ENCODE measurements at places on chromosomes 16 and 17. TPM values are rescaled to one million over a fixed set of nuclear protein-coding genes. Genes with fewer than 3 reads are reported as not detected.

Gene BCL6B
- total RNA-seq, result 0.96 TPM

Gene SHISA9
- 24.0 TPM for total RNA-seq

Gene ABAT
- total RNA-seq, result 67.4 TPM

Gene GCGR
- not detected for total RNA-seq

Gene IGFALS
- total RNA-seq, result 0.82 TPM

Gene KLHL10
- total RNA-seq, result 6.5 TPM

Gene ABCA6
- total RNA-seq, result 3.2 TPM

DNA sequence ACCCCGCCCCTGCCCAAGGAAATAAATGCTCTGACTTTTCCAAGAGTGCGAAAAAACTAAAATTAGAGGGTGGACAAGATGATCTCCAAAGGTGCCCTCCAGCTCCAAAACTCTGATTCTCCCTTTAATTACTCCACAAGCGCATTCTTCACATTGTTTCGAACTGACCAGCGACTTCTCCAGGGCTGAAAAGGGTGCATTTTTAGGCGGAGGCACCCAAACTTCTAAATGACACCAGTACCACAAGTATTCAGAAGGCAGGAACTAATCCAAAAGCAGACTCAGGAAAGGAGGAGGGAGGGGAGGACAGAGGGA lies 750 bp downstream of the ZFHX3 start:
- DNase-seq, result no peak

- no peak for DNase-seq
Observed at GRCh38 chr17:80491478-80492342, 15.3 kb upstream of the NPTX1 start.

DNA sequence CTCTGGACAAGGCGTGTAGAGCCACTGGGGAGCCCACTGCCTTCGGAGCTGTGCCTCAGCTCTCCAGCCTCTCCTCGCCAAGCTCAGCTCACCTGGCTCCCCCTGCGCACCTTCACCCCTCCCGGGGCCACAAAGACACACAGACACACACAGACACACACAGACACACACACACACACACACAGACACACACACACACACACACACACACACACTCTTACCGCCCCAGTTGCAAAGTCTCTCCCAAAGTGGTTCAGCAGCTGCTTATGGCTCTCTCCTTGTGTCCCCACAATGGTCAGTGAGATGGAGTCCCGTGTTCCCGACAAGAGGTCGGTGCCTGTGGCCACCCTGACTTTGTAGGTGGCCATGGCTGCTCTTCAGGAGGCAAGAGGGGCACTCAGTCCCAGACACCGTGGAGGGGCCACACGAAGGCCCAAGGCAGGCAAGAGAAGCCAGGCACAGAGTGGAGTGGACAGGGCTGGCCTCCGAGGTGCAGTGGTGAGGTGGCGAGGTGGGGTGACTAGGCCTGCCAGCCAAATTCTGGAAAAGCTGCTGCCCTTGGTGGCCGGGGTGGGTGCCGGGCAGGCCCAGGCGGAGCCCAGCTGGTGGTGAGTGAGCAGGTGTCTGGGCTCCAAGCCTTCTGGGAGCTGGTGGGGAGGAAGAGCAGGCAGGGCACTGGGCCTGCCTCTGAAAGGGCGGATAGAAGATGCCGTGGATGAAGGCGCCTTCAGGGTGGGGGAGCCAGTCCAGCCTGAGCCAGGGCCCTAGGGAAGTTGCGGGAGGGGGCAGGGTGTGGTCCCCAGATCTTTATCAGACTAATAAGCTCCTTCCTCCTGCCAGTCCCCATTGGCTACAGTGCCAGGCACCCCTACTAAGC lies at the start of gene ALOX12B:
Gene ALOX12B, minus strand, starts transcription at position 642 of the 877 bp plus-strand sequence. Its CDS starts 274 bp downstream, at position 368.
- DNase-seq, result no peak

GRCh38 chr17:58387834-58388233 lies 29.5 kb downstream of the RNF43 start:
- DNase-seq, result no peak

DNA sequence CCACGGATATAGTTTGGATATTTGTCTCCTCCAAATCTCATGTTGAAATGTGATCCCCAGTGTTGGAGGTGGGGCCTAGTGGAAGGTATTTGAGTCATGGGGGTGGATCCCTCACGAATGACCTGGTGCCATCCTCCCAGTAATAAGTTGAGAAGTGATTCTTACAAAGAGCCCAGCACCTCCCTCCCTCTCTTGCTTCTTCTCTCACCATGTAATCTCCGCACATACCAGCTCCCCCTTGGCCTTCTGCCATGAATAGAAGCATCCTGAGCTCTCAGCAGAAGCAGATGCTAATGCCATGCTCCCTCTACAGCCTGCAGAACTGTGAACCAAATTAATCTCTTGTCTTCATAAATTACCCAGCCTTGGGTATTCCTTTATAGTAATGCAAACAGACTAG lies 41.9 kb upstream of the RBBP6 start:
- DNase-seq, result no peak

DNA sequence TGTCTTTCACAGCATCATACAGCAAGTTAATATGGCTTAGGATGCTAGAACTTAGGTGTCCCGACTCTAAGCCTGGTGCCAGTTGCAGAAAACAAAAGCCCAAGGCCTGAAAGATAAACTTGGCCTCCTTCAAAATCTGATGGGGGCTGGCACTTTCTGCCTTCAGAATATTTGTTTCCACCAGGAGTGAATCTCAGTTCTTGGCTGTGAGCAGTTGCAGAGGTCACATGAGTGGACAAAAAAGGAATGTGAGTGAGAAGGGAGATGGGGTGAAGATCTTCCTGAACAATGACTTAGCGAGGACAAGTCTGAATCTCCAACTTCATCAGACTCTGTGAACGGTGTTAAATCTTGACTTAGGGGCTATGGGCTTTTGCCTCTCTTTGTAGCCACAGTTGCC lies 46.6 kb downstream of the HOXB1 start:
- DNase-seq, result no peak

DNA sequence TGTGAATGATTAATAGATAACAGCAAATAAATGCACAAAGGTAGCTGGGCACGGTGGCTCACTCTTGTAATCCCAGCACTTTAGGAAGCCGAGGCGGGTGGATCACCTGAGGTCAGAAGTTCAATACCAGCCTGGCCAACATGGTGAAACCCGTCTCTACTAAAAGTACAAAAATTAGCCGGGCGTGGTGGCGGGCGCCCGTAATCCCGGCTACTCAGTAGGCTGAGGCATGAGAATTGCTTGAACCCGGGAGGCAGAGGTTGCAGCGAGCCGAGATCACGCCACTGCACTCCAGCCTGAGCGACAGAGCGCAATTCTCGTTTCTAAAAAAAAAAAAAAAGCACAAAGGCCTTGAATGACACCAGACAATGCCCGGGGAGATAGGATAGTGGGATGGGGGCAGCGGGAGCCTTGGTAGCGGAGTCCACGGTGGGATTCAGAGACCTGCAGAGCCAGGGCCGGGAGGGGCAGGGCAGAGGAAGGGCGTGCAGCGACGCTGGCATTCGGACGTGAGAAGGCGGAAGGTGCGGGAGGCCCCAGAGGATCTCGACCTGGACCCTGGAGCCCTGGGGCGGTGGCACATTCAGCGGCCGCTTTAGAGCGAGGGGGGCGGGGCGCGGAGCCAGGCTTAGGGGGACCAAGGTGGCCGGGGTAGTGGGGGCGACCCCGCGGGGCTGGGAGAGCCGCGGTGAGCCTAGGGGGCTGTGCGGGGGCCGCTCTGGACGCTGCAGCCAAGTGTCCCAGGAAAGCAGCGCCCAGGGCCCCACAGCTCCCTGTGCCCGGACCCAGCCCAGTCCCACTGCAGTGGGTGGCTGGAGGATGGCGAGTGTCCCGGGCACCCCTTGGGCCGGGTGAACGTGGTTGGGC lies 999 bp upstream of the FLYWCH2 start:
- DNase-seq, result peak; percentile 32

- DNase-seq, result no peak
Observed at GRCh38 chr17:74597069-74597790, 5.1 kb upstream of the CD300LD start.

GRCh38 chr17:16378636-16379282 lies 2.1 kb upstream of the UBB start:
- peak; percentile 30 for DNase-seq

DNA sequence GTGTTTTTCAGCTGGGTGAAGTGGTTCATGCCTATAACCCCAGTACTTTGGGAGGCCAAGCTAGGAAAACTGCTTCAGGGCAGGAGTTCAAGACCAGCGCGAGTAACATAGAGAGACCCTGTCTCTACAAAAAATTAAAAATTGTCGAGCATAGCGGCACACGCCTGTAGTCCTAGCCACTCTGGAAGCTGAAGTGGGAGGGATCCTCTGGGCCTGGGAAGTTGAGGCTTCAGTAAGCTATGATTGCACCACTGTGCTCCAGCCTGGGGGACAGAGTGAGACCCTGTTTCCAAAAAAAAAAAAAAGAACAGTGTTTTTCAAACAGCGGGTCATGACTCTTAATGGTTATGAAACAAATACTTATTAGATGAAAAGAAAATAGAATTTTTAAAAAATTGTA lies 2.3 kb upstream of the CYTH1 start:
- no peak for DNase-seq

DNA sequence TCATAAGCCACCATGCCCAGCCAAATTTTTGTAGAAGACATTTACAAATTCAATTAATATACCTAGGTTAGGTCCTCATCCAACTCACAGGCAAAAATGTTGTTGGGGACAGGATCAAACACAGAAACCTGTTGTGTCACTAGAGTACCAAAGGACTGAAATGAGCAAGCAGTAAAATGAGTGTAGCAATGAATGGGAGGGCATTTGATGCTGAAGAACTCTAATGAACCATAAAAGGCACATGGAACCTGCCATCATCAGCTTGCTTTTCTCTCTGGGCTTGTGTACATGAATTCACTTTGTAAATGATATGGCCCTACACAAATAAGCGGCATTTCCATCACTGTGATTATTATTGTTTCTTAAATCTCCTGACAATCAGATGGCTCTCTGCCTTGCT lies 17.8 kb downstream of the USP31 start:
- no peak for DNase-seq

DNA sequence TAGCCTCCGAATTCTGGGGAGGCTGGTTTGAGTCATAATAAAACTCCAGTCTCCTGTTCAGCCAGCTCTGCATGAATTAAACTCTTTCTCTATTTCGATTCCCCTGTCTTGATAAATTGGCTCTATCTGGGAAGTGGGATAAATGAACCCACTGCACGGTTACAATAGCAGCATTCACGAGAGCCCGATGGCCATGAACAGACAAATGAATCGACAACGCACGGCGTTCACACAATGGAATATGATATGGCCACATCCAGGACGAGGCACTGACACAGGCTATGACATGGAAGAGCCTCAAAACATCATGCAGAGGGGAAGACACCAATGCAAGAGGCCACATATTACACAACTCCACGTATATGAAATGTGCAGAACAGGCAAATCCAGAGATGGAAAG lies 5.6 kb upstream of the CARD14 start:
- DNase-seq, result no peak

DNA sequence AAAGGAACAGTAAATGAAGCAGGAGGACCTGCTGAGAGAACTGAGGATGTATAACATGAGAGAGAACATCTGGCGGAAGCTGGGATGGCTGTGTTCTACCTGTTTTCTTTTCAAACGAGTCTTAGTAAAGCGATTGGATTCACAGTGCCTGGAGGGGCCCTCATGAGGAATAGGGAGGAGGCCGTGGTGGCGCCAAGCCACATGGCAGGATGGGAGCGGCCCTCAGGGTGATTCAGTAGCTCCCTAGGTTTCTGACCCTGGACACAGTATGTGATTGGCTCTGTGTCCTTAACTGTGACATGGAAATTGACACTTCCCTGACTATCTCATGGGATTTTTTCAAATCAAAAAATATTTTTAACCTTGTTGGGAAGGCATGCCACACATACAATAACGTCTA lies 32.1 kb downstream of the USP43 start:
- no peak for DNase-seq

- no peak for DNase-seq
Observed at GRCh38 chr16:2782583-2783351, 4.6 kb downstream of the PRSS33 start.

DNA sequence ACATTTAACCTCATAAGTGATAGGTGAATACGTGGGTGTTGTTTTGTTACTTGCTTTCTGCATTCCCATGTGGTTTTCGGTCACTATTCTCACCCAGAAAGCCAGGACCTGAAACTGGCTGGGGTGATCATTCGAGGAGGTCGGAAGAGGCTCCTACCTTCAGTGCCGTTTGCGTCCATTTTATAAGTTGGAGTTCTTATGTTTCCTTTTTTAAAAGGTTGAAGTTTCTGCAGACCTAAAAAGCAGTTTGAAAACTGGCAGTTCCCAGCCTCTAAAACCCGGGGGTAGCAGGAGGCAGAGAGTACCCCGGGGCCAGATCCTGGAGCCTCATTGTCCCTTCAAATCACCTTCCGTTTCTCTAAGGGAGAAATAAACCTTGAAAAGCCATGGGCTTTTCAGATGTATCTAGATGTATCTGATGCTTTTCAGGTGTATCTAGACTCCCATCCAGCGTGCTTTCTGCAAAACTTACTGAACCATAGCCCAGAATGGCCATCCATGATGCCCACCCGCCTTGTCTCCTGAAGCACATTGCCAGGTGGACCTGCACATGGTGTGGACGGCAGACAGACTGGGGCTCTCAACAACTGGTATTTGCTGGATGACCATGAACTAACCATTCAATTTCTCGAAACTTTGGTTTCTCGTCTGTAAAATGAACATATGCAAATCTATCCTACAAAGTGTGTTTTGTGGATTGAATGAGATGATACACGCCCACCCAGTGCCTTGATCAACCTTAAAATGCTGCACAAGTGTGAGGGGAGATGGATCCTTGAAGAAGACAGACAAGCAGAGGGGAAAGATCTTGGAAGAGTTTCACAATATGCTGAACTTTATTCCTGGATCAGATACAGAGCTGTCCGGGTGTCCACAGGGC lies 1.3 kb downstream of the NLRC5 start:
- no peak for DNase-seq

GRCh38 chr17:60754057-60754604 lies 76.5 kb downstream of the BCAS3 start:
- DNase-seq, result no peak

DNA sequence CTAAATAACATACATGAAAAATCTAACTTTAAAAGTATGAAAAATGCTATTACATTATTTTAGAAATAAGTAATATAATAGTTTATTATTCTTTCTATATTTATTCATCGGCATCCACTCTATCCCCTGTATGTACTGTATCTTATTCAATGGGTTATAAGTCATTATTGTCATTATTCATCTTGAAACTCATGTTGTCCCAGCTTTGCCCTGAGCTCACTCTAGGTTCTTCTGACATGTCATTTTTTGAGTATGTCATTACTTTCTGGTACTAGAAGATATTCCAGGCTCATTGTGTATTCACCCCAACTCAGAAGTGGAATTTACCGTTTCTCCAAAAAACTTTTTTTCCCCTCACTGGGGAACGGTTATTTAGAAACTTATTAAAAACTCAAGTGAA lies 53.0 kb upstream of the MNT start:
- no peak for DNase-seq
